ENCODE measurements at places on chromosomes 6 and 20. TPM values are rescaled to one million over a fixed set of nuclear protein-coding genes. Genes with fewer than 3 reads are reported as not detected.
A peak's percentile ranks its signal among the peaks of the same experiment; 100 is the strongest.

- DNase-seq = no peak
These were observed 208.3 kb downstream of the TMEM200A start for GRCh38 chr6:130574146-130574545.

GRCh38 chr6:16067568-16067967 is 61.3 kb upstream of the MYLIP start:
- DNase-seq = no peak

GRCh38 chr6:43173591-43174262 is 2.7 kb downstream of the SRF start:
- no peak for DNase-seq

DNA sequence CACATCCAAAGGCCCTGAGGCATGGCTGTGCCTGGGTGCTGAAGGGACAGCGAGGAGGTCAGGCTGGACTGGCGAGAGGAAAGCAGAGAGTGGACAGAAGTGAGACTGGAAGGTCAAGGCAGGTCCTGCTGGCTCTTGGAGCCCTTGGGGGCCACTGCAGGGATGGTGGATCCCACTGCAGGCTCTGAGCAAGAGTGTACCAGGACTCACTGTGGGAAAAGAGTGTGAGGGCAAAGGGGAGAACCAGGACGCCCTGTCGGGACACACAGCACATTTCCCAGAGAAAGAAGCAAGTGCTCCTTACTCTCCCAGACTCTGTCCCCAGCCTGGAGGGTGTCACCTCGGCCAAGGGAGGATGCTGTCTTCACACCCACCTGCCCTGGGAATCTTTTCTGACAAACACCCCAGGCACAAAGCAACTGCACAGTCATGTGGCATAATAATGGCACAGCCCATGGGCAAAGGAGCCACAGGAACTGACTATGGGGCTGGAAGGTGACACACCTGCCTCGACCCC is 172.3 kb upstream of the CST7 start:
- DNase-seq = no peak

- no peak for DNase-seq
These were observed 48.0 kb downstream of the ARMC2 start for GRCh38 chr6:108896111-108896661.

- no peak for DNase-seq
These were observed 369.0 kb downstream of the PREX1 start for GRCh38 chr20:48458601-48459385.

GRCh38 chr6:127606131-127606562 is 29.2 kb downstream of the C6orf58 start:
- peak; percentile 47 for DNase-seq

DNA sequence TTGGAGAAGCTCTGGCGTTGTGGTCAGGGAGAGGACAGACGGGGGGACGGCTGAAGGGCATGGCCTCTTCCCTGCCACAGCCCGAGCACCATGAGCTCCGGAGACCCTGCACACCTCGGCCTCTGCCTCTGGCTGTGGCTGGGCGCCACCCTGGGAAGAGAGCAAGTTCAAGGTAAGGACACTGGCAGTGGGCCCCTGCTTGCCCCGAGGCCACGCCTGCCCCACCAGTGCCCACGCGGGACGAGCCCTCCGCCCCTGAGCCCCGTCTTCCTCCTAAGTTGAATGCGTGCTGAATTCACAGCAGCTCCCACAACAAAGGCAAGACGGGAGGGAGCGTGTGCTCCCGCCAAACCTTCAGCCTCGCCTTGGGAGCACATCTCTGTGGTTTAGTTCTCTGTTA is 2.0 kb downstream of the COL20A1 start:
- DNase-seq = no peak

GRCh38 chr6:108633436-108633835 is 72.7 kb downstream of the FOXO3 start:
- DNase-seq = no peak

- no peak for DNase-seq
These were observed 74.7 kb downstream of the STXBP5 start for GRCh38 chr6:147278891-147279290.

GRCh38 chr6:143188292-143188691 is 127.6 kb downstream of the AIG1 start:
- no peak for DNase-seq

GRCh38 chr6:49646942-49647341 is 10.3 kb upstream of the RHAG start:
- DNase-seq = no peak

GRCh38 chr6:111959766-111960165 is 86.5 kb upstream of the FYN start:
- DNase-seq = no peak

DNA sequence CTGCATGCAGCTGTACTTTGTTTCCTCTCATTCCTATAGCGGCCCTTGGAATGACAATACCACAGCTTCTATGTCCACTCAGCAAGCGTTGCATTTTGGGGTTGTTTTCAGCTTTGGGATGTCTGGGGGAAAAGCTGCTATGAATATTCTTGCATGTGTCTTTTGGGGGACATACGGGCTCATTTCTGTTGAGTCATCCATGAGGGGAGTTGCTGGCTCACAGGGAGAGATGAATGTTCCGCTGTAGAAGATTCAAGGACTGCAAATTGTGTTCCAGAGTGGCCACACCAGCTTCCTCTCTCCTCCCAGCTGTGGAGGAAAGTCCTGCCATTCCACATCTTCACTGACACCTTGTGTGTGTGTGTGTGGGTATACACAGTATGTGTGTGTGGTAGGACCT is 43.3 kb downstream of the TGM2 start:
- DNase-seq = no peak

GRCh38 chr20:7933346-7933745 is 6.9 kb downstream of the HAO1 start:
- no peak for DNase-seq

DNA sequence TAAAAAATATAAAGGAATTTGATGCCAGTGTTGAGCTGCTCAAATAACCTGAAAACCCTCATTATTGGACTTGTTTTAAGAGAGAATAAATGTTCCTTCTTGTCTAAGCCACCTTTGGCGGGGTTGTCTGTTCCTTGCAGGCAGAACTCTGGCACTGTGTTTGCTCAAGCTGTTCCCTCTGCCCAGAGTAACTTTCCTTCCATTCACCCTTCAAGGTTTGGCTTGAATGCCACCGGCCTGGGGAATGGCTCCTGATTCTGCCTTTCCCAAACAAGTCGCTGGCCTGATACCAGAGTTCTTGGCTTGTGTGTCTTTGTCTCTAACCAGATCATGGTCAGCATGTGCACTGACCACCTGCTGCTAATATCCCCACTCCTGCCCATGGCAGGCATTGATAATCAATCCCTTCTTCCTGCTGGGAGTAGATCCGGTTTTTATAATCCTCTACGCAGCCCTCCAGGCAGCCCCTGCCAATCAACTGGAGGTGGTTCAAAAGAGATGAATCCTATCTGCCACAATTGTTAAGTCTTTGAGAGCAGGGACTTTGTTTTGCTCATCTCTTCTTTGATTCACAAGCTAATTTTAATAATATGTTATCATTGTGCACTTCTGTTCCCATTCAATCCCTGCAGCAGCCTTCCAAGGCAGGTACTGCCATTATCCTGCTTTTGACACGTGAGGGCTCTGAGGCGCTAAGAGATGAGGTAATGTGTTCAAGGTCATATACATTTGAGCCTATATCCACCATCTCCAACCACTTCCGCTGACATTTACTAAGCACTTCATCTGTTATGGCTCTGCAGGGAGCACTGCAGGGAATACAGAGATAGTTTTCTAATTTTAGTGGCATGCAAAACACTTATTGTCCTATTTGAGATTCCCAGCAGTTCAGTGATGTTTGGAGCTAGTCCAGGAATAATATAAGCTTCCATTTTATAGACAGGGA is 3.1 kb upstream of the CCM2L start:
- no peak for DNase-seq

- no peak for DNase-seq
These were observed 1.5 kb downstream of the RAMACL start for GRCh38 chr6:166584853-166585429.

GRCh38 chr20:63941282-63942081 is 14.7 kb downstream of the UCKL1 start:
- no peak for DNase-seq

- DNase-seq = no peak
These were observed 8.8 kb upstream of the SH3BGRL2 start for GRCh38 chr6:79622364-79622763.

DNA sequence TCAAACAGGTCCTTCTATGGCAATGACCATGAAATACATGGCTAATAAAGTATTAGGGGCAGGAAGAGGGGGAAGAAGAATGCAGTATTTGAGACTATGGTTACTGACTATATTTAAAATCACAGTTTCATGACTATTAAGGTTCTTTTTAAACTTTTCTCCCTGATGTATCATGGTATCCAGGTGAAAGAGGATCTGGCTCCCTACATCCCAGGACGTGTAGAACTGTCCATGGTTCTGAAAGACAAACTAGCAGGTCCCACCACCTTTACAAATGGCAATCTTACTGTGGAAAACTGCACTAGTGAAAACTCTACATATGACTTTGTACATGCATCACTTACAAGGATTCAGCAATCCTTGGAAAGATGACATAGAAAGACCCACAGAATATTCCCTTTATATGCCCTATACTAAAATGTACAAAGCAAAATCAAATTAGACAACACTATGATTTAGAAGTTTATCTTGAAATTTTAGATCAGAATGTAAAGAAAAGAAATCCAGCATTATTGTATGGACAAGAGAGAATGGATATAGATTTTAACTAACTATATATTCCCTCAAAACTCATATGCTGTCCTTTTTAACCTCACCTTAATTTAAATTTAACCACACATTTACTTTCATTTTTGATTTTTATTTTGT is 33.5 kb downstream of the RPP21 start:
- peak; percentile 36 for DNase-seq

DNA sequence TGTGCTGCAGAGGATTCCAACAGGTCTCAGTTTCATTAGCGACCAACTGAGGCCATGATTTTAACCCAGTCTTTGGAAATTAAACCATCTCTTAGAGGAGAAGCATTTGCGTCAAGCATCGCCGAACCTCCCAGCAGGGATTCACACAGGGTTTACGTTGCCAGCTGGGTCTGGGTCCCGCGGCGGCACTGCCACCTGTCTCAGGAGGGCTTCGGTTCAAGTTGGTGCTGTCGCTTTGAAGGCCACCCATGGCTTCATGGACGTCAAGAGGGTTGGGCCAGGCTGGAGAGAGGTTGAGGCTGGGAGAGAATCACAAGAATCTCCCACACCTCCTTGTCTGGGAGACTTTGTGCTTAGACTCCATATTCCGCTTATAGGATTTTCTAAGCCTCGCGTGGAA is 43.0 kb upstream of the FRMD1 start:
- no peak for DNase-seq

- DNase-seq = no peak
These were observed 102.1 kb upstream of the MYL9 start for GRCh38 chr20:36439040-36439730.

- no peak for DNase-seq
These were observed 108.1 kb upstream of the PRDM1 start for GRCh38 chr6:105977934-105978504.

DNA sequence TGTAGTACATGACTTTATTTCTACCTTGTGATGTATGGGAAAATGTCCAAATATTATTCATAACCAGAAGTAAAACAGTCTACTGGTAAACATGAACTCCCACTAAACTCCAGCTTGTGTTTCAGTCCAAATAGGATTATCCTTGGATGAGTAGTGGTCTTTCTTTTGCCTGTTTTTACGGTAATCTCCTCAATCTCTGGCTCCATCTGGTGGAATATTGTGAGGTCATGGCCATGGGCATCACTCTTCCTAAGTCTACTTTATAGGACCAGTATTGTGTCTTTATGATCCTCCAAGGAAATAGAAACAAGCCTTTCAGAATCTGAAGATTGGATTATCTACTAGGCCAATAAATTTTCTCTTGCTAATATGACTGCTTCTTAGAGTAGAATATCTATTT is 505.0 kb downstream of the BMP2 start:
- no peak for DNase-seq

- DNase-seq = no peak
These were observed 78.5 kb downstream of the PDE10A start for GRCh38 chr6:165584541-165584940.

DNA sequence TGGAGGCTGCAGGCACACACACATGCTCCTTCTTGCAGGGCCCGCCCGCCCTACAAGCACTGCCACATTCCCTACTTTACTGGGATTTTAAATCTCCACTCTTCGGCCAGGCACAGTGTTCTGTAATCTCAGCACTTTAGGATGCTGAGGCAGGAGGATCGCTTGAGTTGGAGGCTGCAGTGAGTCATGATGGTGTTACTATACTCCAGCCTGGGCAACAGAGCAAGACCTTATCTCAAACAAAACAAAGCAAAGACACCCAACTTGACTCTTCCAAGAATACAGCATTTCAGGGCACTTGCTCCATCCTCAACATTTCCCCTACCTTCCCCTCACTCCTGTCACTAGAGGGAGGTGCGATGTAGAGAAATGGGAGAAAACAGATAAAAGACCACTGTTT is 194.0 kb downstream of the MYLK4 start:
- no peak for DNase-seq

DNA sequence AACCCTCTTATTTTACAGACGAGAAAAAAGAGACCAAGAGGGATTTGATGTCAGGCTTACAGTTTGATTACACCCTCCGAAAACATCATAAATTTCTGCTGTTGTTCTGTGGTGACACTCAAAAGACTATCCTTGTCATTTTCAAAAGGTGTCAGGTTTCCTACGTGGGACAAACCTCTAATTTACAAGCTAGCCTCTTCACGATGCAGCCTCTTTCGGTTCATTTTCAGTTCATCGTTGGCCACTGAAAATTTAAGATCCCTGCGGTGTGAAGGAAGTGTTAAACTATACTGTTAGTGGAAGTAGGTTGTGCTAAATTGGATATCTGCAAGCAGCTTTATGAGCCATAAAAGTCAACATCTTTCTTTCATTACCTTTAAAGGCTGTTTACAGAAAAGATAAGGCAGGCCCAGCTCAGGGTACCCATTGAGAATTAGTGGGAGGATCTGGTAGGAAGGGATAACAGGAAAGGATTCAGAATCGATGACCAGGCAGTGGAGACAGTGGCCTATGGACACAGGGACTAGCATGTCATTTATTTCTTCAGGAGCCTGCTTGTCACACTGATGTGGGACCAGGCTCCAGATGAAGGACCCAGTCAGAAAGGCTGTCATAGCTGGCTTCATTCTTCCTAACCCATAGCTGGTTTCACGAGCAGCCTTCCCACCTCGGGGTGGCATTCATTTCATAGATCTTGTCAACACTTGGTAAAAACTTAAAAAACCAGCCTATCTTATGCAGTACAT is 329.1 kb upstream of the SOX4 start:
- DNase-seq = peak; percentile 68

- no peak for DNase-seq
These were observed 62.4 kb downstream of the TNFRSF21 start for GRCh38 chr6:47247227-47247797.

ATP5F1E gene
- polyA plus RNA-seq = 202 TPM

NKX2-2 gene
- not detected for polyA plus RNA-seq

HNF4A gene
- polyA plus RNA-seq = 36.8 TPM

SAMD5 gene
- 14.4 TPM for polyA plus RNA-seq

ANGPT4 gene
- 0.31 TPM for polyA plus RNA-seq

RAET1L gene
- polyA plus RNA-seq = not detected

GGTLC1 gene
- not detected for polyA plus RNA-seq

TNNC2 gene
- polyA plus RNA-seq = not detected

VAPB gene
- polyA plus RNA-seq = 57.1 TPM

All from right renal cortex interstitium (tissue), 3 donors.